ENCODE measurements at places on chromosomes 1 and 21.

DNA sequence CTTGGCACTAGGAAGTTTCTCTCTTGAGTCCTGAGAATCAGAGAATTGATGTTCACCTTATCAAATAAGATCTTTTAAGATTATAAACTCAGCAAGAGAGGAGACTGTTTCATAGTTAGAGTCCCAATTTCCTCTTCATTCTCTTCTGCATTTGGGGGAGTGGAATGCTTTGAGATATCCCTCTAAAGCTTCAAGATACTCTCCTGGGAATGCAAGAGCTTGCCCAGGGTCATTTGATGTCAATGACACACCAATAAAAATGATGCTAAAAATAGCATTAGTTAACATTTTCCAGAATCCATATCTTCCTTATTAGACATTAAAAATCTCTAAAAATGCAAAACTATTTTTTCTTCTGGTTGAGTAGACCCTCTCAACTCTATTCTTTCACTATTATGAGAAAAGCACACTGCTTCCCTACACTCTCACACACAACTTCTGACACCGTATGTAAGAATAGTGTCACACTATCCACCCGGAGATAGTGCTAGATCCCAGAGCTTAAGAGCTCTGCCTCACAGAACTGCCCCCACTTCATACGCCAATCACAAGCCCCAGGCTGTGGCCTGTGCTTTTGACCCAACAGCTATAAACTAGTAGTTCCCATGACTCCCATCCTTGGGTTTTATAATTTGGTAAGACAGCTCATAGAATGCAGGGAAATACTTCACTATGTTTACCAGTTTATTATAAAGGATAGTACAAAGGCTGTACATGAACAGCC, 399.9 kb upstream of the RUNX1 start:
- no peak for DNase-seq

DNA sequence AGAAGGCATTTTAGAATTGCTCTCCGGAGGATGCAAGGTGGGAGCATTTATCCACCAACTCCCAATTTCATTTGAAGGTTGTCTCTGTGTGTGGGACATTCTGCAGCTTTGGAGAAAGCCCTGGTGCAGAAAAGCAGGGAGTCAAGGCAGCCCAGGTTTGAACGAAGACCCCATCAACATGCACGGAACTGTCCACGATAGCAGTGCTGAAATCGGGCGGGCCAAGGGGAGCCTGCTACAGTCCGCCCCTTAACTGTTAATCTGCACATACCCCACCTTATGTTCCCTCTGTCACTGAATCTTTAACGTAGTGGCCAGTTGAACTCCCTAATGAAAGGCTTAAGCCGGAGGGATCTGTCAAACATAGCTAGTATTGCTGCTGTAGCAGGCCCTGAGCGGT, 68.8 kb upstream of the C1orf174 start:
- DNase-seq: no peak

DNA sequence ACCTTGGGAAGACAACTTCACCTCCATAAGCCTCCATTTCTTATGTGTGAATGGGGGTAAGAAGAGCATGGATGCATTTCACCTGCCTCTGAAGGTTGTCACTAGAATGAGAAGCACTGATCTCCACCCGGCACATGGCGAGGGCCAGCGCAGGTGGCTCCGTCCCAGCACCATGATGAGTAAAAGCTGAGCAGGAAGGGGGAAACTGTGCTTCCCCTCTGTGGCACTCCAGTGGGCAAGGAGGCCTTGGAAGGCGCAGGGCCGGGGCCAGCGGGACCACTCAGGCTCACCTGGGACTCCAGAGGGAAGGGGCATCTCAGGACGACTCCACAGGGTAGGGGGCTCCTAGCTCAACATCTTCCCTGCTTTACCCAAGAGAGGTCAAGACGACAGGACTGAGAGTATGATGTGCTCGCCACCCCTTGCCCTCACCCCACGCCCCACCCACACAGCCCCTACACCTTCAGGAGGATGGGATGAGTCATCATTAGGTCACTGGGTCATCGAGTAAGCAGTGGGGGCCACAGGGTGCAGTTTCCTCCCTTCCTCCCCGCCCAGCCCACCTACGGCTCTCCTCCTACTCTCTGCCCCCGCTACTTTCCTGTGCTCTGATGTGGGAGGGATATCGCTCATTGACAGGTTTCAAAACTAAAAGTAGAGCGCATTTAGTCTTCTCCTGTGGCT, 112.1 kb downstream of the HIVEP3 start:
- DNase-seq: peak; percentile 57

GRCh38 chr1:110494522-110495406, 24.2 kb downstream of the KCNA10 start:
- DNase-seq: no peak

GRCh38 chr1:1960480-1961196, 41.6 kb upstream of the TMEM52 start:
- no peak for DNase-seq

DNA sequence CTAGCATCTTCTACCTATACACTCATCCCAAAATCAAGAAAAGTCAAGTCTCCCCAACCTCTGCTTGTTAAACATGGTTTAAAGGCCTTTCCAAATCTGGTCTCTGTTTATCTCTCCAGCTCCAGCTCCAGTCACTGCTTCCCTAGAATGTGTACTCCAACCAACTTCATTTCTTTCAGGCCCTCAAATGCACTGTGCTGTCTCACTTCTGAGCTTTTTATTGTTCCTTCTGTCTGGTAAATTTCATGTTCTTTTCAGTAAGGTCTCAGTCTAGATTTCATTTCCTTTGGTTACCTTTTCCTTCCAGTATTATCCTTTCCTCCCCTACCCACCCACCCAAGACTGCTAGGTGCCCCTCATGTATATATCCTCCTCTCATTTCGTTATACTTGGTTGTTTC, 3.7 kb downstream of the COL24A1 start:
- no peak for DNase-seq

DNA sequence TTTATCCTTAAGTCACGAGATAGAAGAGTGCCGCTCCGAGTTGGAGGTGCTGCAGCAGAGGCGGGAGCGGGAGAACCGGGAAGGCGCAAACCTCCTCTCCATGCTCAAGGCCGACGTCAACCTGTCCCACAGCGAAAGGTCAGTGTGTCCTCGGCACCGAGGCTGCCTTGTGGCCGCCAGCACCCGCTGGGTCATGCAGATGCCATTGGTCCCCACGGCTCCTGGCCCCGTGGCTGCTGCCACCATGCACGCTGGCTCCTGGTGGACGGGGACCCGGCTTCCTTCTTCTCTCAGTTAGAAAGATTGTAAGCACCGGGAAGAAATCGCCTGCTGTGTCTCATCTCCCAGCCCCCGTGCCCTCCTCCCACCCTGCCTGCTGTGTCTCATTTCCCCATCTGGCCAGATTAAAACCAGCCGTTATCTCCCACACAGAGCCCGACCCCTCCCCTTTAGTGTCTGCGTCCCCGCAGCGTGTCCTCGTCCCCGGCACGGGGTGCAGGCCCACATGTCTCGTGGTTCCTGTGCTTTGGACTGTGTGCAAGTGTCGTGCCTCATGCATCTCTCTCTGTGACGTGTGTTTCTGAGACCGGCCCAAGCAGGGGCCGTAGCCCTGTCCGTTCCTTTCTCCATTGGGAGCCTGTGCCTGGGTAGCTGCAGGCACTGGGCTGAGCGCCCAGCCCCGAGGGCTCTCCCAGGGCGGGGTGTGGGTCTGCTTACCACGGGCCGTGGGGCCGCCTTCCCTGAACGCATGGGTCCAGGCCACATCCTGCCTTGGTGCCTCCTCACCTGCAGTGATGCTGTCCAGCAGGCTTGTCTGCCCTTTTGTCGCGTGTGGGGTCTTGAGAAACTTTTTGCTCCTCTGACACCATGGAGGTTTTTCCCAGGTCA, 62.1 kb downstream of the PCNT start:
- DNase-seq: no peak

DNA sequence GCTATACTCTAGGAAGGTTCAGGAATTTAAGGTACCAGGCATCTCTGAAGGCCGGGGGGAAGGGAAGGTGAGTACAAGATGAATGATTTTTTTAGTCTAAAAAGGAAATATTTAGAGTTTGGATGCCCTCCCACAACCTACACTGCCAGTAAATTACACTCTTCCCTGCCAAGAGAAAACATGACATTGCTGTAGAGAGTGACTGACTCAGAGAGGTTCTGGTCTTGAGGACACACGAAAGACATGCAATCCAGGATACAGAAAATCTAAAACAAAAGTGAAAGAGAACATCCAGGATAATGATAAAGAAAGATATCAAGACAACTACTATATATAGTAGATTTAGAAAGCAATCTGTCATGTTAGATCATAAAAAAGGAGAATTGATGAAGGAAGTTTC, 200.5 kb downstream of the TYW3 start:
- DNase-seq: no peak

DNA sequence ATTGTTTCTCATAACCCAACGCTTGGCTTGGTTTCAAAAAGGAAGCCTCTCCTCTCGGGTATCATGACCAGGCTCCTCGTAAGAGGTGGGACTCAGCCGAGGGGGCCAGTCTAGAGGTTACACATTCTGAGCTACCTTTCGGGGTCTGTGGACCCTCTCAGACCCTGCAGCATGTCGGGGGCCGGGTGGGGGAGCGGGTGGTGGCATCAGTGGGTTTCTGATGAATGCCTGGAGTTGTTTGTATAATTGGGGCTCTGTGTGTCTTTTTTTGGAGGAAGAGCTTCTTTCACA, 229.3 kb downstream of the CAMTA1 start:
- DNase-seq: no peak

DNA sequence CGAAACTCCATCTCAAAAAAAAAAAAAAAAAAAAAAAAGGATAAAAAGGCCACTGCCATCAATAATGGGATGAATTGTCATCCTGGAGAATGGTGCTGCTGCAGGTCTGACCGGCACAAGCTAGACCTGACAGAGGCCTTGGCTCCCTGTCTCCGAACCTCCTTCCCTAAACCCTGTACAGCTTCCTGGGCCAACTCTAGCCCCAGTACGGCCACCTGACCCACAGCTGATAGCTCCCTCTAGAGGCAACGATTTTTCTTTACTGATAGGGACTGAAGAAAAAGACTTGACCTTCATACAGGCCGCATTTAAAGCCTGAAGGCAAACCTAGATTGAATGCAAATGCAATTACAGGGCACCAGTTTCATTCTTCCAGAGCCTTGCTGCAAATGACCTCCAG, 30.7 kb downstream of the NOL9 start:
- DNase-seq: no peak

- no peak for DNase-seq
These were observed 7.3 kb upstream of the ANKRD13C start for GRCh38 chr1:70361727-70362398.

DNA sequence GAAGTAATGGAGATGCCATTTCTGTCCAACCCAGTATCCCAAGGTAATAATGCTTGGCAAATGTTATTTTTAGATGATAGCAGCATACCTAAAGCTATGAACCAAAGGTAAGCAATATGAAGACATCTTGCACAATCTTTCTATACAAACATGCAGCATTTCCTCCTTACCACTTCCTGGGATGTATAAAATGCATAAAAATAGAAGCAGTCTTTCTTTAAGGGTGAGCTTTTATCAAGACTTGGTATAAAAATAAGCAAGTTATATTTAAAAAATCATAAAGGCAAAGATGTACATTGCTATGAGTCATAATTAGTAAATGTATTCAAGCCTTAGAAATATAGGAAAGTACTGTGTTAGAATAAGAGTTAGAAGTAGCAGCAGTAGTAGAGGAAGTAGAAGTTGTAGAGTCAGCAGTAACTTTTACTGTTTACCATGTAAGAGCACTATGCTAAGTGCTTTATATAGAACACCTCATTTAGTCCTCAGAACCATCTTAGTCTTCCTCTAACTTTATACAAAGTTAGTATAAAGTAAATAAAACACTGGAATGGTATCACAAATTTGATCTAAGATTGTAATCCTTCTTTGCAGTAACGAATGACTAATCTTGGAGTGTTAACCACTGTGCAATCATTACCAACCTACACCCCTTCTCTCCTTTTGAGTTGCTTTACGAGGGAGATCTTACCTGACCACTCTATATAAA, 371.3 kb downstream of the VAV3 start:
- no peak for DNase-seq

DNA sequence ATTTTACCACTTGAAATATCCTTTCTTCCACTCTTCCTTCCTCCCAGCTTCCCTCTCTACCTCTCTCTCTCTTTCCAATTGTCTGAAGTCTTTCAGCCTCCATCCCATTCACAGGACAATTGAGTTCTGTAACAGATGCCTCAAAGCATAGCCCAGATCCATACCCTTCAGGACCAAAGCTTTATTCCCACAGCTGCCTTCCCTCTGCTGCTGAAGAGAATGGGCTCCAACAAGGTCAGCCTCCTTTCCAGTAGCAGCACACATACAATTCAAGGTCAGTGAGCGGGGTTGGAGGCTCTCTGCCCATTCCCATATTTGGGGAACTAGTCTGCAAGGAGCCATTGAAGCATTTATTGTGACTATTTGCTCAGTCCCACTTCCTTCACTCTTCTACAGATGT, 179.9 kb downstream of the DPYD start:
- no peak for DNase-seq

DNA sequence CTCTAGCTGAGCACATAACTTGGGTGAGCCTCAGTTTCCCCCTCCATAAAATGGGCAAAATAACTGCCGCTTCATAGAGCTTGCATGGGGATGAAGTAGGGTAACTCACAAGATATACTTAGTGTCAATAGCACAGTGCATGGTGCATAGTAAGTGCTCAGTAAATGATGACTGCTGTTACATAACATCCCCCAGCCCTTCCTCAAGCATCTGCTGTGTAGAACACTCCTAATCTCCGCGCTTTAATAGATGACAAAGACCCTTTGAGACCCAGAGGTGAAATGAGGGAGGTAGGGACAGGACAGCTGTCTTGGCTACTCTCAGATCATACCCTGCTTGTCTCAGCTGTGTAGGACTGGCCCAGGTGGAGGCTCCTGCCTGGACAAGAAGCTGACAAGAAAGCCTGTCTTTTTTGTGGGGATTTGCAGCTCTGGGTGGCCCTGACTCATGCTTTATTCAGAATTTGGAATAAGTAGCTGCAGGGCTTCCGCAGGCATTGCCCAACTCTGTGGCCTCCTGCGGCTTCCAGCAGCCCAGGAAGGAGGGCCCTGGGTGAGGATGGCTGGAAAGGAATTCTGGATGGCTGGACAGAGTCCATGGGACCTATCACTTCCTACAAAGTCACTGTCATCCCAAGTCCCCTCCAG, 20.7 kb upstream of the PADI4 start:
- DNase-seq: no peak

DNA sequence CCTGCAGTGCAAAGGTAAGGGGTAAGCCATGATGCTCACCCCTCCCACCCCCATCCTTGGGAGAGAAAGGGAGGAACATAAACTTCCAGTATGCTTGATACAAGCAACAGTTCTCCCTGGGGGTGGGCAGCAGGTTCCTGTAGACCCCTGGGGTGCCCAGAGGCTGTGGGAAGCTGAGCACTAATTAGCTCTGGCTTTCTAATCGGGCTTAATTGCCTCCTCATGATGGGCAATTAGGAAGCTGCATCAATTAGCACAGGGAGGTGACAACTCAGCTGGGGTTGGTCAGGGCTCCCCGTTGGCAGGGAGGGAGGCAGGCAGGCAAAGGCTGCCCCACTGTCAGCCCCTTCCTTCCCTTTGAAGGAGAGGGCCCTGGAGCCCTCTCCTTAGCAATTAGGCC, 15.7 kb upstream of the LMNA start:
- no peak for DNase-seq

GRCh38 chr1:45557422-45557944, 6.9 kb downstream of the AKR1A1 start:
- DNase-seq: no peak

- DNase-seq: no peak
These were observed 66.7 kb downstream of the TLR5 start for GRCh38 chr1:223076362-223076761.

- DNase-seq: no peak
These were observed 202.4 kb downstream of the HMCN1 start for GRCh38 chr1:185936641-185937040.

All from stimulated activated CD4-positive, alpha-beta T cell treated with anti-CD3 and anti-CD28 coated beads, Interleukin-1b, Interleukin-23, amount 100 ng/mL, for 48 hours (primary cell).